Activated CD4-positive, alpha-beta T cell treated with anti-CD3 and anti-CD28 coated beads, Interleukin-2, amount 10 ng/mL, durations not matched to agents 24 days and 14 days (primary cell): ENCODE measurements at places on chromosomes 11 and 22. TPM values are rescaled to one million over a fixed set of nuclear protein-coding genes. Genes with fewer than 3 reads are reported as not detected.

CDC42EP1 gene
- total RNA-seq: 1.0 and 1.2 TPM in 2 replicates

TSPO gene
- 126 and 138 TPM in 2 replicates for total RNA-seq

TTC36 gene
- total RNA-seq: 0.38 and 0.65 TPM in 2 replicates

MPZL3 gene
- 64.6 and 65.4 TPM in 2 replicates for total RNA-seq

EIF3M gene
- 348 and 351 TPM in 2 replicates for total RNA-seq

CARD18 gene
- total RNA-seq: not detected in 2 replicates

TTLL12 gene
- 118 TPM in 2 replicates for total RNA-seq

OR2AT4 gene
- not detected in 2 replicates for total RNA-seq

C11orf91 gene
- total RNA-seq: 0.51 TPM in 1 of 2 replicates, not detected in the other

LRRN4CL gene
- 0.16 and 0.17 TPM in 2 replicates for total RNA-seq

TNNI2 gene
- total RNA-seq: not detected in 2 replicates

DNAJB13 gene
- 0.26 and 1.0 TPM in 2 replicates for total RNA-seq

JAM3 gene
- total RNA-seq: 4.7 and 5.0 TPM in 2 replicates

DDTL gene
- 5.0 TPM in 2 replicates for total RNA-seq

OR52N4 gene
- 0.38 TPM in 1 of 2 replicates, not detected in the other for total RNA-seq

MPEG1 gene
- total RNA-seq: not detected in 2 replicates

FXYD2 gene
- total RNA-seq: 1.1 and 1.9 TPM in 2 replicates

TRIOBP gene
- 33.3 and 34.8 TPM in 2 replicates for total RNA-seq

PHOX2A gene
- total RNA-seq: not detected in 2 replicates

PLA2G6 gene
- 34.3 and 43.2 TPM in 2 replicates for total RNA-seq

MIOX gene
- 0.21 and 0.40 TPM in 2 replicates for total RNA-seq

SF3A1 gene
- 314 and 319 TPM in 2 replicates for total RNA-seq

BAIAP2L2 gene
- total RNA-seq: 0.19 and 0.45 TPM in 2 replicates
